Left cardiac atrium (tissue), 4 donors: ENCODE measurements at places on chromosomes 5 and 9. TPM values are rescaled to one million over a fixed set of nuclear protein-coding genes. Genes with fewer than 3 reads are reported as not detected.

Gene RBM27
- 13.7 TPM for total RNA-seq

Gene PDE6A
- 0.16 TPM for total RNA-seq

Gene TAL2
- not detected for total RNA-seq

Gene KIF4B
- not detected for total RNA-seq

Gene SCGB3A2
- not detected for total RNA-seq

Gene LHX3
- not detected for total RNA-seq
